Activated naive CD4-positive, alpha-beta T cell treated with anti-CD3 and anti-CD28 coated beads, Interleukin-2, amount 50 U/mL, for 72 hours (primary cell): ENCODE measurements at places on chromosomes 4 and X. TPM values are rescaled to one million over a fixed set of nuclear protein-coding genes. Genes with fewer than 3 reads are reported as not detected.
A peak's percentile ranks its signal among the peaks of the same experiment; 100 is the strongest.

GRCh38 chrX:106875151-106875550 lies 28.0 kb downstream of the RIPPLY1 start:
- DNase-seq, result no peak

- no peak for DNase-seq
Measured at GRCh38 chr4:89723096-89723495, 113.9 kb downstream of the SNCA start.

DNA sequence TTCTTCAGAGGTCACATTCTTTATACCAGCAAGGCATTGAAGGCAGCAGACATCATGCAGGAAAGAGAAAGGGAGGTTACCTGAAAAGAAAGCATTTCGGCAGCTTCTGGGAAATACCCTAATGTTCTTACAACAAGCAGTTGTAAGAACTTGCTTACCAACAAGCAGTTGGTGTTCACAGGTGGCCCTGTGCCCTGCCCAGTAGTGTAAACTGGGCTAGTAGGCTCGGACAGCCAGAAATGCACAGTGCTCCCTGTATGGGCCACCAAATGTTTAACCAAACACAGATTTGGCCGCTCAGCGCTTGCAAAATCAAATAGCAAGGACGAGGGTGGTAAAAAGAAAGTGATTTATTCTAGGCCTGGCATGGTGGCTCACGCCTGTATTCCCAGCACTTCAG lies 20.4 kb upstream of the RHOXF1 start:
- no peak for DNase-seq

DNA sequence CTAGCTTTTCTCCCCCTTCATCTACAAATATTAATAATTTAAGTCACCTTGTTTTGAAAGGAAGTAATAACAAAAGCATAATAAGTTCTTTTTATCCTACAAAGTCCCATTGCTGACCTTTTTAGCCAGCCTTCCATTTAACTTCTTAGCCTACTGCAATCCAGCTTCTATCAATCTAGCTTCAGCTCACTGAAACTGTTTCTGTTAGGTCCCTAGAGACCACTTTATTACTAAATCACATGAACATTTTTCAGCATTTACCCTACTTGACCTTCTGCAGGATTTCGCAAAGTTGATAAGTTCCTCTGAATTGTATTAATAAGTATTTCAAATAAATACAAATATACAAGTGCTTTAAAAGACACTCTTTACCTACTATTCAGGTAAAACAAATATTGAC lies 186.5 kb downstream of the ANTXR2 start:
- DNase-seq, result no peak

GRCh38 chr4:139540632-139541031 lies 15.4 kb downstream of the SETD7 start:
- DNase-seq, result no peak

DNA sequence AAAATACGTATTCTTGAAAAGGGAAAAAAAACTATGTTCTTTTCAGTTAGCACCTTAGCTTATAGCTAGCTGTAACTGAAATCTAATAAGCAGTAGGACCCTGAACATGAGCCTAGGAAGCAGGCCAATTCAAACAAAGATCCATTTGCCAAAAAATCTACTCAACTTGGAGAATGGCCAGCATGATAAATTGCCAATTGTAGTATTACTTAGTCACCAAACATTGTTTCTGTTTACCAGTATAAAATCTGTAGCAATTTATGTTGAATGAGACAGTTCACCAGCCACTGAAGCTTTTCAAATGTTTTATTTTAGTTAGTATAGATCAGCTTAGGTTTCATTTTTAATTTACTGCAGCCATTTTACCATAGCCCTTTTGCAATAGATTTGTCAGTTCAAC lies 323.6 kb upstream of the DIPK2B start:
- no peak for DNase-seq

- DNase-seq, result no peak
Measured at GRCh38 chrX:68927178-68927577, 98.4 kb downstream of the EFNB1 start.

DNA sequence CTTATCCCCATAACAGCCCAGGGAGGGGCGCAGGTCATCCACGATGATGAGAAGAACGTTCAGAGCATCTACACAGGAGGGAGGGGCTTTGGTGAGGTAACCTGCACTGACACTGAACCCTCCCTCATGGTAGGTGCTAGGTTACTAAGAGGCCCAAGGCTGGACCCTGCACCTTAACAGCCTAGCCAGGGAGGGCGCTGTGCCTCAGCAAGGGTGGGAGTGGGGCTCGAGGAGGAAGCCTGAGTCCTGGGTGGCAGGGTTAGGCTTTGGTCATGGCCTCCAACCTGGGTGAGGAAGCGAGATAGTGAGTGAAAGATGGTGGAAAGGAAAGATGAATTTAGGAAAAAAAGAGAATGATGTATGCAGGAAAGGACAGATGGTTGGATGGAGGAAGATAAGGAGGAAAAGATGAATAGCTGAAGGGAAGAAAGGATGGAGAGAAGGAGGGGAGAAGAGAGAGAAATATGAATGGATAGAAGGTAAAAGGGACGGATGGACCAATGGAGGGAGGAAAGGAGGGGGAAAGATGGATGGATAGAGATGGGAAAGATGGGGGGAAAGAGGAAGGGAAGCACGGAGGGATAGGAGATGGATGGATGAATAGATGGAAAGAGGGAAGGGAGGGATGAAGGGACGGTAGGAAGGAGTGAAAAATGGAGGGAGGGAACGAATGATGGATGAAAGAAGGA lies 736 bp downstream of the IDS start:
- peak; percentile 61 for DNase-seq

DNA sequence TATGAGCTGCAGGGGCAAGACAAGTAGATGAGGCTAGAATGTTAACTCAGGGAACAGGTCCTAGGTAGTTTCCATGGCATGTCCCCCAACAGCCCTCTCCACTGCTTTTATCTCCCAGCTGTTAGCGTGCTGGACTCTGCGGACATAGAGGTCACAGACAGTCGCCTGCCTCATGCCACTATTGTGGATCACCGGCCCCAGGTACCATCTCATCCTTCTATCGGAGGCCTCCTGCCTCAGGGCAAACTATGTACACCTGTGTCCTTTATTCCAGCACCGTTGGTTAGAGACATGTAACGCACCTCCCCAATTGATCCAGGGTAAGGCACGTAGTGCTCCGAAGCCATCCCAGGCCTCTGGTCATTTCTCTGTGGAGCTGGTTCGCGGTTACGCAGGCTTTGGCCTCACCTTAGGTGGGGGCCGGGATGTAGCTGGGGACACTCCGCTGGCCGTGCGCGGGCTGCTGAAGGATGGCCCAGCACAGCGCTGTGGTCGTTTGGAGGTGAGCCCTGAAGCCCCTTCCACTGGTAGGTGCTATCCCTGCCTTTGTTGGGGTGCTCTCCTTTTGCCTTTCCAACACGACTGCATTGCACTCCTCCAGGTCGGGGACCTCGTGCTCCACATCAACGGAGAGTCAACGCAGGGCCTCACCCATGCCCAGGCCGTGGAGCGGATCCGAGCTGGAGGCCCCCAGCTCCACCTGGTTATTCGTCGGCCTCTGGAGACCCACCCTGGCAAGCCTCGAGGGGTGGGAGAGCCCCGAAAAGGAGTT lies 2.2 kb downstream of the MAGIX start:
- DNase-seq, result no peak

DNA sequence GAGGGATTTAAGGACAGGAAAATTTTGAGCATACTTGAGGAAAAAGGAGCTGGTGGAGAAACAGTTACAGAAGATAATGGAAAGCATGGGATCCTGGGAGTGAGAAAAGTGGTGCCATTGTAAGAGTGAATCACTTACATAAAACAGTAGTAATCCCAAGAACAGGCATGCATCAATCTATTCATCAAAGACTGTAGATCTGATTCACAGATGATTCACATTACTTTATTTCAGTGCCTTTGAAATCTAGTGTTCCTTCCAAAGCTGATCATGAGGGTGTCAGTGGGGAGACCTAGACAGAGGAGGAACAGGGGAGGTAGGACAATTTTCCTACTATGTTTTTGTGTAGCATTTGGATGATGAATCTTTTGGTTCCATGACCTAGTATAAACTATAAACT lies 102.7 kb downstream of the TAB3 start:
- DNase-seq, result no peak

DNA sequence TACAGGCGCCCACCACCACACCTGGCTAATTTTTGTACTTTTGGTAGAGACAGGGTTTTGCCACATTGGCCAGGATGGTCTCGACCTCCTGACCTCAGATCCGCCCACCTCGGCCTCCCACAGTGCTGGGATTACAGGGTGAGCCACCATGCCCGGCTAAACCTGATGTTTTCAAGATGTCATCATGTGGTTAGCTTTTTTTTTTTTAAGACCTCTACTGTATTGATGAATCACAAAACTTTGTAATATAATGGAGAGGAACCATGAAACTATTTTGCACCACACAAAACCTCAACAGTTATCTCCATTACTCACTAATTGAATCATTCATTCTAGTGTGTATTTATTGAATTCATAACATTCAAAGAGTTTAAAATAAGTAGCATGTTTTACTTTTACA lies 94.7 kb upstream of the NEIL3 start:
- no peak for DNase-seq

The TRIM61 gene
- total RNA-seq, result 1.1 TPM

The POU4F2 gene
- total RNA-seq, result not detected

The MBNL3 gene
- 11.3 TPM for total RNA-seq

The MCUB gene
- 63.9 TPM for total RNA-seq

The PLK4 gene
- 50.5 TPM for total RNA-seq

The ANOS1 gene
- not detected for total RNA-seq

The RNF150 gene
- total RNA-seq, result not detected

The SMIM10L2A gene
- 0.18 TPM for total RNA-seq
